ENCODE measurements at places on chromosomes 7 and 10. TPM values are rescaled to one million over a fixed set of nuclear protein-coding genes. Genes with fewer than 3 reads are reported as not detected.

GPNMB gene
- total RNA-seq = under 0.01 TPM

MALRD1 gene
- not detected for total RNA-seq

GPR37 gene
- 0.87 TPM for total RNA-seq

PKD2L1 gene
- not detected for total RNA-seq

CBLL1 gene
- total RNA-seq = 11.7 TPM

GHRHR gene
- total RNA-seq = not detected

CTAGE6 gene
- total RNA-seq = 0.20 TPM

HYAL4 gene
- total RNA-seq = 0.20 TPM

SPDYE16 gene
- total RNA-seq = not detected

COL17A1 gene
- under 0.01 TPM for total RNA-seq

SPOCK2 gene
- total RNA-seq = 3.0 TPM

PNLIPRP1 gene
- total RNA-seq = not detected

CDC14C gene
- total RNA-seq = not detected

PPP1R9A gene
- 9.9 TPM for total RNA-seq

NPM3 gene
- total RNA-seq = 57.9 TPM

WBP1L gene
- total RNA-seq = 31.8 TPM

Data from lung microvascular endothelial cell (primary cell).